Activated naive CD4-positive, alpha-beta T cell treated with anti-CD3 and anti-CD28 coated beads for 36 hours (primary cell): ENCODE measurements at places on chromosomes 16 and 17. TPM values are rescaled to one million over a fixed set of nuclear protein-coding genes. Genes with fewer than 3 reads are reported as not detected.

GRCh38 chr16:27353853-27354252 is 40.1 kb downstream of the IL4R start:
- DNase-seq: no peak

DNA sequence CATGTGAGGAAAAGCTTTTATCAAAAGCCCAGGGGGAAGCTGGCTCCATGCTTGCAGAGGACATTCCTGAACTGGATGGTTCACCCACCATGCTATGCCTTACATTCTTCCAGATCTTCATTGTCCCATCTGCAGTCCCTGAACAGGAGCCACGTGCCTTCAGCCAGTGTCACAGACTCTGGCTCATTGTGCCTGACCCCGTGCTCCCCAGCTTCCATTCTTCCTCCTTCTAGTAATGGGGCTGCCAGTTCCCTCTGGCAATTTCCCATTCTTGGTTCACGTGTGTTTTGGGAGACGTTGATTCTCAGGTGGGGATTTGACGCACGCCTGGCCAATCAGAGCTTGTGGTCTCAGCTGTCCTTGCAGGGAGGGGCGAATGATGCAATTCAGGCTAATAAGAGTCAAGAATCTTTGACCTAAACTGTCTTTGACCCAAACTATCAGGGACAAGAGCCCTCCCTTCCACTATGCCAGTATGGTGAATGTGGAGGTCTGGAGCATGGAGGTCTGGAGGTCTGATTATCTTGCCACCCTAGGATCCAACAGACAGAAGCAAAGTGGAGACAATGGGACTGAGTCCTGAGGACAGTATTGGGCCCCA is 52.7 kb downstream of the IRX6 start:
- DNase-seq: no peak

- DNase-seq: peak; percentile 51
Observed at GRCh38 chr17:38598536-38598935, 7.2 kb downstream of the SRCIN1 start.

DNA sequence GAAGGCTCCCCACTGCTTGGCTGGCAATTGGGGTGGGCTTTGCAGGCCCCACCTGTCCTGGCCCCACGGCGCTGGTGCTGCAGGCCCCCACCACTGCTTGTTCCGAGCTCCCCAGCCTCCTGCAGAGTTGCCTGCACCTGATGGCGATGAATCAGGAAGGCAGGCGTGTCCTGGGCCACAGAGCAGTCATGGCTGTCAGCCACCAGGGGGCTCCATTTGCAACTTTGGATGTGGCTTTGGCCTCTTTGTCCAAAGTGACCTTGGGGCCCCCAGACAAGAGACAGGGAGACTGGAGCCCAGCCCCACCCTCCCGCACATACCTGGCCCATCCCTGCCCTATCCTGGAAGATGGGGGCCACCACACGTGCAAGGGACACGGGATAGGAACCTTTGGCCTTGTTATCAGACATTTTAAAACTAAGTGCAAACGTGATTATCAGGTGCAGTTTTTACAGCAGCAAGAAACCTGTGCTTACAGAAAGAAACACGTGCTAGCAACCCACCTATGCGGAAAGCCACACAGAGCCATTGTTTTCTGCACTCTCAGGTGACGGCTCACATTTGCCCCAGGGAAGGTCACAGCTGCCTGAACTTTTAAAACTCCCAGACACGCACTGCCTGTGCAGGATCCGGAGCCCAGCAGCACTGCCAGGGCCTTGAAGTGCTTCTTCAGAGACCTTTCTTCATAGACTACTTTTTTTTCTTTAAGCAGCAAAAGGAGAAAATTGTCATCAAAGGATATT is at the start of gene DNASE1:
DNASE1 (plus strand) TSS at position 443 of the 743 bp plus-strand sequence. CDS start 683 bp downstream, outside the sequence.
- DNase-seq: peak; percentile 74

GRCh38 chr16:89910717-89911354 is 7.8 kb upstream of the MC1R start:
- no peak for DNase-seq

- DNase-seq: peak; percentile 62
Observed at GRCh38 chr16:3173892-3174617, 13.9 kb upstream of the OR1F1 start.

DNA sequence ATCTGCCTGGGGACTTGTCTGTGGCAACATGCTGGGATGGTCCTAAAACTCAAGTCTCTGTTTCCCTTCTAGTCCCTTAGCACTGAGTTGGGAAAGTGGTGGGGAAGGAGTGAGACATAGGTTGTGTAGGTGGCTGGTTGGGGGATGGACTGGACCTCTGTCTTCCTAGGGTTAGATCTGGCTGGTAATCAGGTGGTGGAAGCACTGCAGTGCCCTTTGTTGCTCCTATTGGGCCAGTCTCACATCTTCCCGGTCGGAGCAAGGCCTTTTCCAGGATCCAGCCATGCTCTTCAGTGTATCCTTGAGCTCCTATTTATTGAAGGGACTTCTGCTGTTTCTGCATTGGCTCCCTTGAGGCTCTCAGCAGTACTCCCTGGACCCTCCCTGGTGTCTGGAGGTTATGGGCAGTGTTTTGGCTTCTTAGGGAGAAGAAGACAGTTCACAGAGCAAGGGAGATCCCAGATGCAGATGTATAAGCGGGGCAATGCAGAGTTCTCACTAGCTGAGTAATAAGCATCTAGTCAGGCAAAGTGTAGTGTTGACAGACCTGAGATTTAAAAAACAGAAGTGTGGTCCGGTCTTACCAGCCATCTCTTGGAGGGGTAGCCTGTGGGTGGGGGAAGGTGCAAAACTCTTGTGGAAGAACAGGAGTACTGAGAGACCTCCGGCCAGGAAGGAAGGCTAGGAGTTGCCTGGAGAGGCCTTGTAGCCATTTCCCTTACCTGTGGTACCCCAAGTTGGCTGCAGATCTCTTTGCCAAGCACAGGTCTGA is 1.3 kb upstream of the NUTF2 start:
- peak; percentile 19 for DNase-seq

GRCh38 chr17:41354536-41354935 is 3.9 kb upstream of the KRT33A start:
- DNase-seq: no peak

- DNase-seq: no peak
Observed at GRCh38 chr16:73053364-73054124, 5.6 kb upstream of the ZFHX3 start.

DNA sequence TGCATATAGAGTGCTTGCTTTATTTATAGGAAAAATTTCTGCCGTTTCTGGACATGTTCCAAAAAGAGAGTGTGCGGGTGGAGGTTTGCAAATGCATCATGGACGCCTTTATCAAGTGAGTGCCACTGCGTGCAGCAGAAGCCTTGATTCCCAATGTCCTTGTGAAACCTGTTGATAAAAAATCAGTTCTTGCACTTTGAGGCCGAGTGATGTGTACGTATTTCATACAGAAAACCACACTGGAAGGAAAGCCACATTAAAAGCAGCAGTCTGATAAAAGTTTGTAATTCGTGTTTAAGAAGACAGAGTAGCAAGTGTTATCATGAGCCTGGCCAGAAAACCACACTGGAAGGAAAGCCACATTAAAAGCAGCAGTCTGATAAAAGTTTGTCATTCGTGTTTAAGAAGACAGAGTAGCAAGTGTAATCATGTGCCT is 78.0 kb downstream of the KNOP1 start:
- no peak for DNase-seq

- DNase-seq: no peak
Observed at GRCh38 chr17:74550602-74551001, 4.7 kb upstream of the CD300C start.

DNA sequence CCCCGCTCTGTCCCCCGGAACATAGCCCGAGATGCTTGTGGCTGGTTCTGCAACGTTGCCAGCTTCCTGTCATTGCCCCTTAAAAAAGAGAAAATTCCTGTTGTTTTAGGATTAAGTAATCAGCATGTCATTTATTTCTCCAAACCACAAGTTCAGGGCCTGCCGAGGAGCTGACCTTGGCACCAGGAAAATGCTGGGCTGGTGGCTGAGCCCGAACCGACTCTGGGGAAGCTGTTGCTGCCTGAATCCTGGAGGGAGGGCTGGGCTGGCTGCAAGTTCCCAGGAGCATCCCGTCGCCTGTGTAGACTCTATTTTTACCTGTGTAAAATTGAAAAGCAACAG is 130.9 kb upstream of the FOXF1 start:
- DNase-seq: no peak

DNA sequence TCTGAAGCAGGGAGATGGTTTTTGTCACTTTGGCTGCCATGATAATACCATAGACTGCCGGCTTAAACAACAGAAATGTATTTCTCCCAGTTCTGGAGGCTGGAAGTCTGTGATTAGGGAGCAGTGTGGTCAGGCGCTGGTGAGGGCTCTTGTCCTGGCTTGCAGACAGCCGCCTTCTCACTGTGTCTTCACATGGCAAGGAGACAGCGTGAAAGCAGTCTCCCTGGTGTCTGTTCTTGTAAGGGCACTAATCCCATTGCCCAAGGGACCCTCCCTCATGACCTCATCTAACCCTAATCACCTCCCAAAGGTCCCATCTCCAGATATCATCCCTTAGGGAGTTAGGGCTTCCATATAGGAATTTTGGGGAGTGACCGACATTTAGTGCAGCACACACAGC is 167.0 kb downstream of the ENGASE start:
- DNase-seq: no peak

GRCh38 chr16:22969567-22969966 is 155.6 kb downstream of the HS3ST2 start:
- no peak for DNase-seq

DNA sequence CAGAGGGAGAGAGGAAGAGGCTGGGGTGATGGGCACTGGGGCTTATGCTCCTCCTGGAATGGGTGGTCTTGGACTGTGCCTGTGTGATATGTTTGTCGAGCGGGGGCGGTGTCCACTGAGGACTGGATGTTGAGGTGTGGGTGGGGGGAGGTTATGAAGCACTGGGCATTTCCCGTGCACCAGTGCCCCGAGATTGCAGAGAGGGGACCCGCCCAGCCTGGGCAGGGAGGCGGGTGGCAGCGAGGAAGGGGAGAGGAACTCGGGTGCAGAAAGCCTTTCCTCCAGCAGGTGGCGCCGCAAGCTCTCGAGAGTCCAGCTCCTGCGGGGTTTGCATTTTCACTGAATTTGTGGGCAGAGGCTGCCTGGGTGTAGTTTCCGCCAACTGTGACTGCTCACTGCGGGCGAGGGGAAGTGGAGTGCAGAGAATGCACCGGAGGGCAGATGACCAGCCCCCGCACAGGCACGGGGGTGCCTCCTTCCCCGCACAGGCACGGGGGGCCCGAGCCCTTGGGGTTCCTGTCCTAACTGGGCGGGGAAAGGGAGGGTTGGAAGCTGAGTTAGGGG is 190.6 kb downstream of the SEC14L1 start:
- DNase-seq: peak; percentile 98

DNA sequence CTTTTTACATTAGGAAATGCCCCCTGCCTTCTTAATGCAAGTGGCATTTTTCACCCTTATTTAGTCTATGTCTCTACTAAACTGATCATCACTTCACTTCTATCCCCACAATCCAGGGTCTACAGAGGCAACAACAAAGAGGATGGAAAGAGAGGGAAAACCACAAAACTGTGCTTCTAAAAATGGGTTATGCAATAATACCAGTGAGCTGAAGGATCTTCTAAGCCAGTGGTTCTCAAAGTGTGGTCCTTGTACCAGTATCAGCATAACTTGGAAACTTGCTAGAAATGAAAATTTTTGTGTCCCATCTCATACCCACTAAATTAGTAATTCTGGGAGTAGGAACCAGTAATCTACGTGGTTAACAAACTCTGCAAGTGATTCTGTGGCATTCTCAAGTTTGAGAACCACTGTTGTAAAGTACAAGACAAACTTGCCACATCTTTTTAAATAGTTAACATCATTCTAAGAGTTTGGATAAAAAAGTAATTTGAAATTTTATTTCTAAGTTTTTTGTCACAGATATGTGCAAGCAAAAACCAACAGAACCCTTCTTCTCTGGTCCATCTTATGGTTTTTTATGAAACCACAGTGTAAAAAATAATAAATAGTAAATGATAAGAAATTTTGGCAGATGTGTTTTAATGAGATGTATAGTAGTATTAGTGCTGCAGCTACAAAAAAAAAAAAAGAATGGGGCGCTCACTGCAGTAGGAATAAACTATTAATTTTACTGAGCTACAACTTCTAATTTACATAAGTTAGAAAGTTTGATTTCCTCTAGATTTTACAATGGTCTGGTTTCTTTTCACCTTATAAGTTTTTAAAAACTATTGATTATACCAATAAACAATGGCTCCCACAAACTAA is 16.2 kb downstream of the CDC27 start:
- no peak for DNase-seq

- no peak for DNase-seq
Observed at GRCh38 chr17:78000341-78000740, 41.8 kb downstream of the TNRC6C start.

DNA sequence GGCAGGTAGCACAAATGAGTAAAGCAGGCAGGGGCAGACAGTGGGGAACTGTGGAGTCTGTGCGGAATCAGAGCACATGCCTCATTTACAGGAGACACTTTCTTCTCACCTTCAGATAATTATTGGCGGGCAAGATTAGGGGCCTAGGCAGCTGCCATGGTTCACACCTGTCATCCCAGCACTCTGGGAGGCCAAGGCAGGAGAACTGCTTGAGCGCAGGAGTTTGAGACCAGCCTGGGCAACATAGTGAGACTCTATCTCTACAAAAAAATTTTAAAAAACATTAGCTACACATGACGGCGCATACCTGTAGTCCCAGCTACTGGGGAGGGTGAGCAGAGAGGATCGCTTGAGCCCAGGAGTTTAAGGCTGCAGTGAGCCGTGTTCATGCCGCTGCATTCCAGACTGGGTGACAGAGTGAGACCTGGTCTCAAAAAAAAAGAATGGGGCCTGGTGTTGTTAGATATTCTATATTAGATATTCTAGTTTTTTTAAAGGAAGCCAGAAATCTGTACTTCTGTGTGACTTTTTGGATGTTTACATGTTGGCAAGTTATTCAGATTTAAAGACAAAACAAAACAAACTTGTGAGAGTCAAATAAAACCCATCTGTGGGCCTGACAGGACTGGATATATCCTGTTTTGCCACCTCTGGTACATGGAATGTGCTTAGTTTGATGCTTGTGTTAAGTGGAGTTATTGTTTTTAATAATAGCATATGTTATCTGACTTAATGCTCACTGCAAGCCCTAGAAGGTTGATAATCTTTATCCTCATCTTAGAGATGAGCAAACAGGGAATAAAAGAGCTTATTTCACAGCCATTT is 4.9 kb upstream of the LPCAT2 start:
- DNase-seq: no peak

TMEM92 gene
- total RNA-seq: not detected

HS3ST3A1 gene
- total RNA-seq: 0.91 TPM

SOX8 gene
- total RNA-seq: 0.74 TPM

TAT gene
- total RNA-seq: not detected

NKD1 gene
- total RNA-seq: 2.6 TPM

CACNG1 gene
- not detected for total RNA-seq

EVI2A gene
- total RNA-seq: 22.5 TPM

PYCARD gene
- 2.5 TPM for total RNA-seq

CEP112 gene
- 0.95 TPM for total RNA-seq

KCNJ18 gene
- not detected for total RNA-seq

TBC1D3C gene
- not detected for total RNA-seq

KIAA0513 gene
- 9.8 TPM for total RNA-seq

SPATA20 gene
- total RNA-seq: 16.1 TPM

SAMD14 gene
- 1.1 TPM for total RNA-seq
